ENCODE measurements at places on chromosomes 4 and X.

- peak; percentile 87 for DNase-seq
Measured at GRCh38 chr4:7697343-7697742, 242.3 kb downstream of the AFAP1 start.

DNA sequence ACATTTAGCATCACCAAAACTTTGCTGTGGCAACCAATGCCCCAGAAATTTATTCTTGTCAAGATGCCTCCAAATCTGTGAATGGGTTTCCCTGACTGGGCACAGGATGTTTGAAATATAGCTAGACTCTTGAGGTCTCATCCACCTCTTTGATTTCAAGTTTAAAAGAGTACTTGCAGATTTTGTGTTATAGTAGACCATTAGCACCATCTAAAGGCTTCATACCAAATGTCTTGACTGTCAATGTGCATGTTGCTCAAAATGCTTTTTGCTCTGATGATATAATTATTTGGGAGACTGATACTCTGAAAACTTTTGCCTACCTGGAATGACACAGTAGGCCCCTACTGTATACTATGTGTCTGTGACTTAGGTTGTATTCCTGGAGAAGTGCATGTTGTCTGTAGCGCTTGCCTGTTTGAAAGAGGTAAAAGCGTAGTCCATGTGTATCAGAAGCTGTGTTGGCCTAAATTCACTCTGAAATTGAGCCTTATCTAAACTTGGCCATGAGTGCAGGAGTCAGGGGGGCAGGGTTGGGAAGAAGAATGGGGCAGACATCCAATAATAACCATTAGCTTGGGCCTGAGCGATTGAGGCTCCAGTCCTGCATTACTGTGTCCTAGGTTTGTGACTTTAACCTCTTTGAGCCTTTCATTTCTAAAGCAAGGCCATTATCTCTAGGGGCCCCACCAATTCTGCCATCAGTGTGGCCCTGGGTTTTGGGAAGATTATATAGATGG is 33.8 kb downstream of the NDP start:
- DNase-seq, result no peak

GRCh38 chr4:1985294-1985693 is 23.5 kb downstream of the NELFA start:
- DNase-seq, result no peak

GRCh38 chr4:19844446-19844845 is 407.3 kb upstream of the SLIT2 start:
- peak; percentile 23 for DNase-seq

Measured in femur (tissue), 1 donor.